Stimulated activated CD4-positive, alpha-beta T cell treated with anti-CD3 and anti-CD28 coated beads, Interleukin-4, amount 100 ng/mL, for 48 hours (primary cell): ENCODE measurements at places on chromosomes 7 and 10.

- no peak for DNase-seq
Observed at GRCh38 chr10:79379512-79380124, 32.3 kb downstream of the PPIF start.

DNA sequence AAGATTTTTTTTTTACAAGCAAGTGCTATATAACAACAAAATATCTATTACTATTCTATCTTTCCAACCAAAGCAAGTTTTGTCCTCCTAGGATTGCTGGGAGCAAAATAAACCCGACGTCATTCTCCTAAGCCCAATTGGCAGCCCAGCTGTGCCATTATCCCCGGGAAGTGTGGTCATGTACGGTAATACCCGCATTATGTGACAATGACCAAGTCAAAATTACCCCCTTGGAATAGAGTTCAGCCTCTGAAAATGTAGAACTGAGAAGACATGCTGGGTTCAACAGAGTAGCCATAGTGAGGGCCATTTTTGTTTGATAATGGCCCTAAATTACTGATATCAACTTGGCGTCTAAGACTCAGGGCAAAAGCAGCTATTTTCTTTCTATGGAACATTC lies 215.5 kb downstream of the LRRTM3 start:
- DNase-seq, result no peak

GRCh38 chr10:120262857-120263547 lies 194.0 kb upstream of the PLPP4 start:
- DNase-seq, result no peak

DNA sequence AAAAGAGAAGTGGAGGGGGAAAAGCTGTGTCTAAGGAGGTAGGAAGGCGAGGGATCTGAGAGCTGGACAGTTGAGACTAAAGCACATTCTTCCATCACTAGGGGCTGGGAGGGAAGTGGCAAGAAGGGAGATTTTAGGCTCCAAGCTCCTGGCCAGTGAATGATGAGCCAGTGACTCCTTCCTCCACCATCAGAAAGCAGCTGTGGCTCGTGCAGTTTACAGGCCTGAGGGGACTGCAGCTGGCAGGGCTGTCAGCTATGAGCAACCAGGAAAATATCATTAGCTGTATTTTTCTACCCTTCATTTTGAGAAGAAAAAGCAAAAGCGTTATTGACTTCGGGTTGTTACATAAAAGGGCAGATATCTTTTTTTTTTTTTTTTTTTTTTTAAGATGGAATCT lies 60.7 kb downstream of the GPAM start:
- no peak for DNase-seq

- no peak for DNase-seq
Observed at GRCh38 chr7:30451539-30452279, 26.9 kb downstream of the NOD1 start.

DNA sequence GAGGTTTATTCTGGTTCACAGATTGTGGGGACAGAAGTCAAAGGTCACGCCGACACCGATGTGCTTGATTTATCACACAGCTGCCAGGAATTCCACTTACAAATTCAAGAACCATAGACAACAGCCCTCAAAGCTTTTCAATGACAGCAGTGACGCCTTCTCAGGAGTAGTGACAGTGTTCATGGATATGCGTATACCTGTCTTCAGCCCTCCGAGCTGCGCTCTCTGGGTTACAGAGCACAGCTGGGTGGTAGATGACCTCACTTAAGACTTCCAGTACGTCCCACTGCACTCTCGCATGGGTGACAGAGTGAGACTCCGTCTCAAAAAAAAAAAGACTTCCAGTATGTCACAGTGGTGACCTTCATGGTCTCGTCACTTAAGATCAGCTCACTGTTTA lies 108.5 kb downstream of the TCERG1L start:
- no peak for DNase-seq

- no peak for DNase-seq
Observed at GRCh38 chr7:71842381-71842780, 569.8 kb downstream of the CALN1 start.

- no peak for DNase-seq
Observed at GRCh38 chr7:35331730-35332678, 78.1 kb upstream of the TBX20 start.
